Right kidney (tissue), 9 donors: ENCODE measurements at places on chromosomes 4 and X.

DNA sequence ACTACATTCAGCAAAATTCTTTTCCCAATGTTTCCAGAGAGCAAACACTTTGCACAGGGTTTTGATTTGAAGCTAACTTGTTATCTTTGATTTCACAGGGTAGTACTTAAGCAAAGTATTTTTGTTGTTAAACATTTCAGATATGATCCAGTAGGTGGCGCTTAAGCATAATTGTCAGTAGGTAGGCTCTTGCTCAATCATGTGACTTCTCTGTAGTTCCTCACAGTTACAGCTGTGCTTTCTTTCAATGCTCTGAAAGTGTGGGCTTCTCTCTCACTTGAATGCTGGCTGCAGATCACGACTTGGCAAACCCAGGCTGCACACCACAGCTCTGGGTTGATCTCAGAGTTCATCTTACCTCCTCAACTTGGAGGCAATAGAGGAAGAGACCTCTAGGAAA is 1016.5 kb downstream of the SH3BGRL start:
- no peak for DNase-seq

DNA sequence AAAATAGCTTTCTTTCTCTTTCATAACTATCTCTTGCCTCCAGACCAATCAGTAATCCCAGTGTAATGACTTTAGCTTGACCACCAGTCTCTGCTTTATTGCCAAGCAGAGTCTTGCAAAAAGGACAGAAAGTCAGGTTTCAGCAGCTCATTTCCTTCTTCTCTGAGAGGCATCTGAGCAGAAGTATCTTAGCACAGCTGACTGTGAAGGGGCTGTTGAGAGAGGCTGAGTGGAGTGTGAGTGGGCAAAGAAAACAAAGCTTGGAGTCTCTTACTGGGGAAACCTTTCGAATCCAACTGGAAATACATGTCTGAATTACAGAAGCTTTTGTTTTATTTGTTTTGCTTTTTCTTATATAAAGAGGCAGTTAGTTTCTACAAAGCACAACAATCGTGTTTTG is 170.3 kb upstream of the IGFBP7 start:
- DNase-seq = no peak

- DNase-seq = no peak
These were observed 248.6 kb upstream of the JADE1 start for GRCh38 chr4:128560754-128561495.

- no peak for DNase-seq
These were observed 129.1 kb downstream of the EGF start for GRCh38 chr4:110041735-110042134.

DNA sequence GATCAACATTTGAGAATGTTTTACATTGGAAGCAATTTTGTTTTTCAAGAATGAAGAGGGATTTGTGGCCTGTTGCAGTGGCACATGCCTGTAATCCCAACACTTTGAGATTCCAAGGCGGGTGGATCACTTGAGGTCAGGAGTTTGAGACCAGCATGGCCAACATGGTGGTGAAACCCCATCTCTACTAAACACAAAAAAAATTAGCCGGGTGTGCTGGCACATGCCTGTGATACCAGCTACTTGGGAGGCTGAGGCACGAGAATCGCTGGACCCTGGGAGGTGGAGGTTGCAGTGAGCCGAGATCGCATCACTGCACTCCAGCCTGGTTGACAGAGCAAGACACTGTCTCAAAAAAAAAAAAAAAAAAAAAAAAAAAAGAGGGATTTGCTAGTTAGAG is 127.8 kb downstream of the RPA4 start:
- no peak for DNase-seq

DNA sequence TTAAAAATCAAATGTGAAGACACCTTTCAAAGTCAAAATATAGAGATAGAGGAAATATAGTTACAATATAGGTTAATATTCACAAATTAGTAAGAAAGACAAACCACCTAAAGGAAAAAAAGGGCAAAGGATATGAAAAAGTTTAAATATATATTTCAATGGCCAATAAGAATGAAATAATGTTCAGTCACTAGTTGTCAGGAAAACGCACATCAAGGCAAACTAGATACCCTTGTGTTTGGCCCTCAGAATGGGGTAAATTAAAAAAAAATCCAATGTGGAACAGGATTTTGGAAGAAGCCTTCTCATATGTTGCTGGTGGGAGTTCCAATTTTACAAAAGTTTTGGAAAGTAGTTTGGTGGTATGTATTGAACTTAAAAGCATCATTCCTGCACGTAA is 2.4 kb downstream of the ZNF41 start:
- DNase-seq = no peak

DNA sequence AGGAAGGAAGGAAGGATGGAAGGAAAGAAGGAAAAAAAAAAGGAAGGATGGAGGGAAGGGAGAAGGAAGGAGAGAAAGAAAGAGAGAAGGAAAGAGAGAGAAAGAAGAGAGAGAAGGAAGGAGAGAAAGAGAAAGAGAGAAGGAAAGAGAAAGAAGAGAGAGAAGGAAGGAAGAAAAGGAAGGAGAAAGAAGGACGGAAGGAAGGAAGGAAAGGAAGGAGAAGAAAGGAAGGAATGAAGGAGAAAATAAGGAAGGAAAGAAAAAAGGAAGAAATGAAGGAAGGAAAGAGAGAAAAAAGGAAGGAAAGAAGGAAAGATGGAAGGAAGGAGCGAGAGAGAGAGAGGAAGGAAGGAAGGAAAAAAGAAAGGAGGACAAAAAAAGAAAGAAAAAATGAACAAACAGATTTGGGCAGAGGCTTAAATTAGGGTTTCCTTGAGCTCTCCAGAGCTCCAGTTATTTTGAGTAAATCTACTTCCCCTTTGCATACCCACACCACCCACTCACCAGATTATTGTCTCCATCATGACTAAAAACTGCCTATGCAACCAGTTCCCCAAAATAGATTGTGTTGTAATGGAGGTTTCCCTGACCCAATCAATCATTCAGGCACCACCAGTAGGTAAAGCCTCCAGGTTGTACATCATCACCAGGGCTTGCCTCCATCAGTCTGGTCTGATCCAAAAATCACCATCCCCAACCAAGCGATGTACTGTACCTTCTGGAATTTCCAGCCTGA is 1722.9 kb upstream of the PCDH10 start:
- DNase-seq = no peak

DNA sequence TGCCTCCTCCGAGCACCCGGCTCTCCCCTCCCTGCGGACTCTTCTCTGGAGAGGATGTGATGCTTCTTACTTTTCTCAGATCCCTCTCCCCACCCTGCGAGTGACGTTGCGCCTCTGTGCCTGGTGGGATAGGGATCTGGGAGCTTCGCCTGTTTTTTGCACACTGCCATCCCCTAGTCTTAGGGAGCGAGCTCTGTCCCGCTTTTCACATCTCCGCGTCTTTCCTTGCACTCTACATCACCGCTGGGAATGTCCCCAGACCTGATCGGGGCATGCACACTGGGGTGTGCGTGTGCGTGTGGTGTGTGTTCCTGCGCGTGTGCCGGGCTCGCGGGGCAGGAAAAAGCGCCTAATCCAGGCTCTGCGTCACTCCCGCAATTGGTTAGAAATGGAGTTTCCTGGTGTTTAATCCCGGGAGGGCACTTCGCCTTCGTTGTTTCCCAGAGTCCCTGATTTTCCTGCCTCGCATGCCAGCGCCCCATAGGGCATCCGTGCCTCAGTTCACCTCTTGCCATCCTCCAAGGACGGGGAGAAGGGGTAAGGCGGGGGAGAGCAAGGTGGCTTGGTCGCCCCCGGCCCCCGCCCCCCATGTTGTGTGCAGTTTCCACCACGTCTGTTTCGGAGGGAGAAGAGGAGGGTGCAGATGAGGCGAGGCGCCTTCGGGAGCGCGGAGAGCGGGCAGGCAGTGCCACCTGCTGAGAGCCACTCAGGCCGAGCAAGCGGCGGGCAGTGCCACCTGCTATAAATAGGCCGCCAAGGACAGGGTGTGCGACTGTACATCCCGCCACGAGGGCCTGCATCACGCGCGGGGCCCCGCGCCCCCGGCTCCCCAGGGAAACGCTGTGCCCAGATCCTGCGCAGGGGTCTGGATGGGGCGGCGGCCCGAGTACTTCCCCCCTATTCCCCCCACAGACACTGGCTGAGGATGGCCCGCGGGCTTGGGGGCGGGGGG is 759 bp upstream of the TBC1D1 start:
- peak; percentile 71 for DNase-seq

GRCh38 chr4:170657761-170658160 is 568.0 kb upstream of the AADAT start:
- DNase-seq = no peak

DNA sequence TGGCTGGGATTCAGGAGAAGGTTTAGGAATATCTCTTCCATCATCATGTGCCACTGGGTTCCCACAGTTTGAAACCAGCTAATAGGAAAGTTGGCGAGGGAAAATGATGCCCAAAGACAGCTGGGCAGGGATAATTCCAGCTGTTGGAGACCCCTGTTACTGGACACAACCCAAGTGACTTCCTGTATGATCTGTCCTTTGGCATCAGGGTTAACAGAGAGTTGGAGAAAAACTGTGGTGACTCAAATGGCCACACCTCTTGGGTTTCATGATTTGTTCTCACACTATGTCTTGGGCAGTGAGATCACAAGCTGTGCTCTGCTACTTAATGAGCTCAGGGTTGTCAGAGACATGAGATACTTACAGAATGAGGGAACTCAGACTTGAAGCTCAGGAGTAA is 3.8 kb downstream of the FGF16 start:
- DNase-seq = no peak

- DNase-seq = no peak
These were observed 112.8 kb upstream of the DKK2 start for GRCh38 chr4:107148904-107149303.

GRCh38 chr4:13989501-13989900 is 362.0 kb upstream of the BOD1L1 start:
- no peak for DNase-seq

- no peak for DNase-seq
These were observed 576.5 kb upstream of the CPXCR1 start for GRCh38 chrX:88170553-88170952.

DNA sequence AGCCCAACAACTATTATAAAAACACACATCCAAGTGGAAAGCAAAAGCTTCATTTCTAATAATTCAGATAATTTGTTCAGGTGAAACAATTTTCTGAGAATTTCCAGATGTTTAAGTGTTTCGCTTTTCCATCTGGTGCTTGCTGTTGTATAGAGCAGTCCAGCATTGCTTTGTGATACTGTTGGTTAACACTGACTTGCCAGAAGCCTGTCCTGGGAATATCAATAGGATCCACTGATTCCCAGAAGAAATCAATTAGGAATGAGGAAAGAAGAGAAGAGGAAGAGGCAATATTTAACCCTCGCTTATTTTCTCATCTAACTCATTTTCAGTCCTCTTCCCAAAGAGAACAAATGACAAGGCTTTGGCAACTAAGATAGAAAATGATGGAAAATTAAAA is 94.9 kb upstream of the DDIT4L start:
- no peak for DNase-seq

- DNase-seq = no peak
These were observed 1249.8 kb downstream of the RAPGEF2 start for GRCh38 chr4:160352637-160353036.

- no peak for DNase-seq
These were observed 198.2 kb upstream of the PSAPL1 start for GRCh38 chr4:7632971-7633370.

DNA sequence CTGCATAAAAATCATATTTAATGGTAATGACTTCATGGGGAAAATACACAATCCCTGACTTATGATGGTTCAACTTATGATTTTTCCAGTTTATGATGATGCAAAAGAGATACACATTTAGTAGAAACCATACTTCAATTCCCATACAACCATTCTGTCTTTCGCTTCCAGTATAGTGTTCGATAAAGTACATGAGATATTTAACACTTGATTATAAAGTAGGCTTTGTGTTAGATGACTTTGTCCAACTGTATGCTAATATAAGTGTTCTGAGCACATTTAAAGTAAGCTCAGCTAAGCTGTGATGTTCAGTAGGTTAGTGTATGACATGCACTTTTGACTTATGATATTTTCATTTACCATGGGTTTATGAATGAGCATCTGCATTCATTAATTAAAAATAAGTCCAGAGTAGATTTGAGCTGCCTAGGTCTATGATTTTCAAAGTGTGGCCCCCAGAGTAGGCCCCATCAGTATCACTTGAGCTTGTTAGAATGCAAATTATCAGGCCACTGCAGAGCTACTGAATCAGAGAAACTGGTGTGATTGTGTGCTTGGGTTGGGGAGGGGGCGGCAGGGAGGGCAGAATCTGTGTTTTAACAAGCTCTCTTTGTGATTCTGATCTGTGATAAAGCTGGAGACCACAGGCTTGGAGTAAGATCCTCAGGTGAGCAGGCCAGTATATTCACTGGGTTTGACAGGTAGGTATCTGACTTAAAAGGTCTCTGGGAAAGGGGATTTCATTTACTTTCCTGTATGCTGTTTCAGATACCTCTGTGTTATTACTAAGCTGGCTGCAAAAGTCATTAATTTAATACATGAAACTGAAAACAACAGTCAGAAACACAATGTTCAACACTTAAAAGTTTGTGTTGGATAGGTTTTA is 8.4 kb downstream of the ATP10D start:
- DNase-seq = no peak

DNA sequence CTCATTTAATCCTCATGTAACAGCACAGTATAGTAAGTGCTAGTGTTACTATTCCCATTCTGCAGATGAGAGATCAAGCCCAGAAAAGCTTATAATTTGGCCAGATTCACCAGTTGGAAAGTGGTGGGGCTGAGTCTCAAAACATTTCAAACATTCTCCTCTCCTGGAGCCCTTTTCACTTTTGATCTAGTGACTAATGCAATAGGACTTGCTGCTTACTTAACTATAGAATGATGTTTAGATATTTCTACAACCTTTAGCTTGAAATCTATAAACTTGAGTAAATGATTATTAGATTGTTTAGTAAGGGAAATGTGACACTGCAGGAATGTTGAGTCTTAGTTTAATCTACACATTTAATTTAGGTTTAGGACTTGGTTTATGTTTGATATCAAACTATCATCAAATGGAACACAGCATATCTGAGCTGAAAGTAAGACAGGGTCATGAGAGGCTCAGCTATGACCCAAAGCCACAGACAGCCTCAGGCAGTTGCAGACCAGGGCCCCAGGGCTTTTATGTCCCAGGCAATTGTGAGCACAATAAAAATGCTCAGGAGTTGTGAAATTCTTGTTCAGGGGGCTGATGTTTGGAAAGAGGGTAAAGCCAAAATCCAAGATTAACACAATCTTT is 199.5 kb upstream of the HS3ST1 start:
- no peak for DNase-seq

DNA sequence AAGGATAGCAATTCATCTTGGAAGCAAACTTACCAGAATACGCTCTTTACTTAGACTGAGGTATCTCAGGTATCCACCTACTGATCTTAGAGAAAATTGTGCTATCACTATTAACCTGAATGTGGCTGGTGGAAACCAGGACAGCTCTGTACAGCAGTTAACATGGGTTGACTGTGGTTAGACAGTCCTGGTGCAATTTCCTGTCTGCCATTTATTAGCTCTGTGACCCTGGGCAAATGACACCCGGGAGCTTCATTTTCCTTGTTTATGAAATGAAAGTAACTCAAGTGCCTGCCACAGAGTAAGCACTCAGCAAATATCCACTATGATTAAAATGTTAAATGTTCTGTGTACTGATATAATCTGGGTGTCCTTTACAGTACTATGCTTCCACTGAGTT is 60.0 kb downstream of the SMC1A start:
- no peak for DNase-seq

- no peak for DNase-seq
These were observed 339 bp downstream of the CUL4B start for GRCh38 chrX:120560405-120560841.

GRCh38 chr4:22969287-22969896 is 276.7 kb downstream of the GBA3 start:
- no peak for DNase-seq
